ENCODE measurements at places on chromosomes 1 and 21. TPM values are rescaled to one million over a fixed set of nuclear protein-coding genes. Genes with fewer than 3 reads are reported as not detected.

IL6R gene
- total RNA-seq, result 11.6 TPM

GRCh38 chr1:82015444-82015843 lies 214.7 kb downstream of the ADGRL2 start:
- DNase-seq, result no peak

DNA sequence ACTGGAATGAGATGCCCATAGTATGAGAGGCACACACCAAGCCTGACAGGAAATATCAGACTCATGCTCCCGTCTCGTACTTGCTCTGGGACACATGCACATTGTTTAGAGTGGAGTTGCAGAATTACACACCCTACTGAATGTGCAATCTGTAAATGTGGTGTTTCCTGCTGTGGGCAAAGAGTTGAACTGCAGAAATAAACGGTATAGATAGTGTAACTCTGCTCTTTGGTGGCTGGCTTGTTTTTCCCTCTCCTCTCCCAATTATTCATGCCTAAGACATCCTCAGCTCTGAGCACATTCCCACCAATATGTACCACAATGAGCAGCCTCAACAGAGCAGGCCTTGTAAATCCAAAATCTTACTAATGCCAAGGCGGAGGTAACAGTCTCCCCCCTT lies 90.1 kb upstream of the DIRAS3 start:
- no peak for DNase-seq

GRCh38 chr21:46351476-46352163 lies 27.7 kb downstream of the PCNT start:
- DNase-seq, result no peak

GRCh38 chr1:2049718-2050431 lies at the start of gene PRKCZ:
TSS of gene PRKCZ (plus strand) at chr1:2050411. CDS start at chr1:2050631, 220 bp downstream.
- DNase-seq, result peak; percentile 46

GRCh38 chr1:152884085-152884484 lies 6.0 kb downstream of the SMCP start:
- no peak for DNase-seq
